ENCODE measurements at places on chromosomes 5 and 9.

- no peak for DNase-seq
Measured at GRCh38 chr5:132830436-132831094, at the start of gene SHROOM1. TSS of gene SHROOM1 (minus strand) at chr5:132830647. CDS start at chr5:132826140, 4,507 bp downstream.

GRCh38 chr9:137582286-137582860 lies 3.6 kb upstream of the DPH7 start:
- no peak for DNase-seq

- DNase-seq, result no peak
Measured at GRCh38 chr5:1910081-1910760, 27.5 kb upstream of the IRX4 start.

GRCh38 chr9:8734760-8735159 lies 935.2 kb upstream of the DMAC1 start:
- DNase-seq, result no peak

GRCh38 chr5:172133359-172134029 lies 54.5 kb downstream of the STK10 start:
- DNase-seq, result no peak

DNA sequence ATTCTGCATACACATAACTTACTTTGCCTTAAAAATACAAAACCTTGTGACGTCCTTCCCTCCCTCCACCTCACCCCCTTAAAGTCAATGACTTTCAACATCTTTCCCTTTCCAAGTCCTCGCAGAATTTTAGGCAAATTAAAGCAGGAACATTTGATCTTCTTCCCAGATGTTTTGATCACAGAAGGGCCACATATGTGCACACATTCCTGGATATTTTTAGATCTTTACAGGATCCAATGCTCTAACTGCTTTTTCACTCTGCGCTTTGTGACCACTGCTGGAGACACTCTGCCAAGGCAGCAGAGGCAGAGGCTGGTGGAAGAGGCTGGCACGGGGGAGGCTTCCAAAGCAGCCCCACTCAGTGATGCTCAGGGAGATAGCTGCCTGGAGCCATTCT lies 130.7 kb downstream of the SEC61B start:
- DNase-seq, result no peak

DNA sequence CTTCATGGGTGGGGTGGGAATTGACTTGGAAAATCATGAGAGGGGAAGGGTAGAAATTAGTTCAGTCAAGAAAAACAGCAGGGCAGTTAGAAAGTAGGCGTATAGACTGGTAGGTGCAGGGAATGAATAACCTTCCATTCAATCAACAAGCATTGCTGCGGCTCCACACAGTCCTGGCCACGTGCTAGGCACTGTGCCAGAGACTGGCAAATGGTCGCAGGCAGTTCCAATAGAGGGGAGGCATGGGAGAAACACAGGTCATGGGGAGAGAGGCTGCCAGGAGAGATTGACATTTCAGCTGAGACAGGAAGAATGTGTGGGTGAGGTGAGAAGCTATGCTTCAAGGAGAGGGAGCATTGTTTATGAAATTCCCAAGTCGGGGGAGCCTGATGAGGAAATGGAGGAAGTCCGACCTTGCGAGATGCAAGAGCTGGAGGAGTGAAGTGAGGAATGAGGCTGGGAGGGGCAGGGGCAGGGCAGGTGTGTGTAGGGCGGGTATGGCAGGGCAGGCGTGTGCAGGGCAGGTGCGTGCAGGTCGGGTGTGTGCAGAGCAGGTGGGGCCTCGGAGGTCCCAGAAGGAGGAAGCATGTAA lies 54.4 kb upstream of the PPARGC1B start:
- DNase-seq, result no peak

- DNase-seq, result no peak
Measured at GRCh38 chr5:109141222-109142200, 268.3 kb downstream of the PJA2 start.

DNA sequence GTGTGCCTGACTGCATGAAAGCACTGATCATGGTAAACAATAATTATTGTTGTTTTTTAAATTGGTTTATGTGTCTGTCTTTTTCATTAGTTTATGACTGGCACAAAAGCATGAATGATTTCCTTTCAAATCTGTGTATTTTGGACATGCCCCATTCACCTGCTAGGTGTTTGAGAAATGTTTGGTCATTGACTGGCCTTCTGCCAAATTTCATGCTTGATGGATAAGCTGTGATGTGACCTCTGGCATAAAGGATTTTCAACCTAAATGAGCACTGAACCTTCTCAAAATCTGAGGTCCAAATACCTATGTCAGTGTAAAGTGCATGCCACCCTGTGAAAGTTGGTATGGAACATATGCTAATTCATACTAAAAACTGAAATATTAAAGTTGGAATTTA lies 204.5 kb downstream of the BRINP1 start:
- DNase-seq, result no peak

GRCh38 chr9:16143947-16144890 lies 591.4 kb downstream of the CCDC171 start:
- DNase-seq, result no peak

GRCh38 chr5:31366941-31367340 lies 165.0 kb downstream of the DROSHA start:
- DNase-seq, result no peak

DNA sequence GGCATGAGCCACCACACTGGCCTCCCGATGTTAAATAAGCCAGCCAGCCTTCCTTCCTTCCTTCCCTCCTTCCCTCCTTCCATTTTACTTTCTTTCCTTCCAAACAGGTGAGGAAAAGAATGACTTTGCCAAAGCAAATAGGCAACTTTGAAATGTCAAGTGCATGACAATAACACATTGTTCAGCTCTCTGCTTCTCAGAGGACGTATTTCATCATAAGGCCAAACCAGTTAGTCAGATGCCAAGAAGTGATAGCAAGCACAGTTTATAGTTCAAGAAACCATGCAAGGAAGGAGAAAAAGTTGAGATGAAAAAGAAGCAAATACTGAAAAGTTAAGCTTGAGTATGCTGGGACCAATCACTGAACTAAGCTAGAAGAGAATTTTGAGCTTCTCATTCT lies 29.5 kb downstream of the POU4F3 start:
- no peak for DNase-seq

GRCh38 chr5:29114331-29114768 lies 2076.0 kb upstream of the CDH9 start:
- no peak for DNase-seq

GRCh38 chr5:76983468-76983867 lies 30.6 kb downstream of the CRHBP start:
- DNase-seq, result no peak

GRCh38 chr5:96752341-96753016 lies 55.3 kb downstream of the ERAP1 start:
- no peak for DNase-seq

GRCh38 chr9:99465231-99465907 lies 243.3 kb downstream of the SEC61B start:
- no peak for DNase-seq

DNA sequence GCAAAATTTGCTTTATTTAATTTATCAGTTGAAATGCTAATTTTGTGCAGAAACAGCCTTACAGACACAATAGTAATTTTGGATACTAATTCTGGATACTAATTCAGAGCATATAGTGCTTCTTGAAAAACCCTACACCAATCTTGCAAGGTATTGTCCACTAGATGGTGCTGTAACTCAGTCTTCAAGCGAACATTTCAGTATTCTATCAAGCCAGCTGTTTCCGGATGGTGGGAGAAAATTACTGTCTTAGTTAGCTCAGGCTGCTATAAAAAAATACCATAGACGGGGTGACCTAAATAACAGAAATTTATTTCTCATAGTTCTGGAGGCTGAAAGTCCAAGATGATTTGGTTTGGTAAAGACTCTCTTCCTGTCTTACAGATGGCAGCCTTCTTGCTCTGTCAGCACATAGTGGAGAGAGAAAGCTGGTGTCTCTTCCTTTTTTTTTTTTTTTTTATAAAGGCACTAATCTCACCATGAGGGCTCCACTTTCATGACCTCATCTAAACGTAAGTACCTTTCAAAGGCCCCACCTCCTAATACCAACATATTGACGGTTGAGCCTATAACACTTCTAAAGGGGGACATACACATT lies 1306.5 kb upstream of the CDH9 start:
- DNase-seq, result no peak

- no peak for DNase-seq
Measured at GRCh38 chr5:125134216-125135081, 388.0 kb upstream of the ZNF608 start.

DNA sequence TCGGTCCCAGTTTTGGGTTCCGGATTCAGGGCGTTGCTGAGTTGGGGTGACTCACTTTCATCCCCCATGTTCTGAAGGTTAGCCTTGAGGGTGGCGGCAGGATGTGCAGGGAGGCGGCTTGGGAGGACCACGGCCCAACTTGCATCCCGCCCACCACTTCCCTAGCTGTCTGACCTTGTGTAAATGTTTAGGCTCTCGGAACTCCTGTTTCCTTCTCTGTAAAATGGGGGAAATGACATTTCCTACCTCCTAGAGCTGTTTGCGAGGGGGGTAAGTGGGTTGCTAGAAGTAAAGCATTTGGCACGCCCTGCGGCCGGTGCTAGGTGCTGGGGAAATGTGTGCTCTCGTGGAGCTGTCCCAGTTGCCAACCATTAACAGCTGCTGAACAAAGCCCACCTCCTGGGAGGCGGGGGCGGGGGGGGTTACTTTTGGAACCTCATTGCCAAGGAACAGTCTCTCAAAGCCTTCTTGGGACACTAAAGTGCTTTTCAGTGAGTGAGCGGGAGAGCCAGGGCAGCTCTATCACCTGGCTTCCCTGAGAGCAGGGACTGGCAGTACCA lies 27.5 kb downstream of the PTGES2 start:
- DNase-seq, result no peak

DNA sequence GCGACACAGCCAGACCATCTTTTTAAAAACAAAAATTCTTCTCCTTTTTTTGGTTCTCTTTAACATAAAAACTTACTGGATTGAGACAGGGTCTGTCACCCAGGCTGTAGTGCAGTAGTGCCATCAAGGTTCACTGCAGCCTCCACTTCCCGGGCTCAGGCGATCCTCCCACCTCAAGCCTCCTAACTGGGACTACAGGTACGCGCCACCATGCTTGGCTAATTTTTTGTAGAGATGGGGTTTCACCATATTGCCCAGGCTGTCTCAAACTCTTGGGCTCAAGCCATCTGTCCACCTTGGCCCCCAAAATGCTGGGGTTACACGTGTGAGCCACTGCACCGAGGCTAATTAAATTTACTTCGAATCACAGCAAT lies 13.8 kb downstream of the HNRNPK start:
- no peak for DNase-seq

GRCh38 chr5:55582256-55582655 lies 47.5 kb upstream of the PLPP1 start:
- DNase-seq, result no peak

- no peak for DNase-seq
Measured at GRCh38 chr9:136231478-136232297, 13.9 kb downstream of the QSOX2 start.

- DNase-seq, result no peak
Measured at GRCh38 chr5:45750574-45750973, 54.4 kb upstream of the HCN1 start.

- DNase-seq, result no peak
Measured at GRCh38 chr5:169744336-169744735, 107.3 kb downstream of the DOCK2 start.

- DNase-seq, result no peak
Measured at GRCh38 chr9:23596913-23597634, 229.0 kb downstream of the ELAVL2 start.

GRCh38 chr5:154163327-154164248 lies 26.9 kb upstream of the GALNT10 start:
- no peak for DNase-seq

DNA sequence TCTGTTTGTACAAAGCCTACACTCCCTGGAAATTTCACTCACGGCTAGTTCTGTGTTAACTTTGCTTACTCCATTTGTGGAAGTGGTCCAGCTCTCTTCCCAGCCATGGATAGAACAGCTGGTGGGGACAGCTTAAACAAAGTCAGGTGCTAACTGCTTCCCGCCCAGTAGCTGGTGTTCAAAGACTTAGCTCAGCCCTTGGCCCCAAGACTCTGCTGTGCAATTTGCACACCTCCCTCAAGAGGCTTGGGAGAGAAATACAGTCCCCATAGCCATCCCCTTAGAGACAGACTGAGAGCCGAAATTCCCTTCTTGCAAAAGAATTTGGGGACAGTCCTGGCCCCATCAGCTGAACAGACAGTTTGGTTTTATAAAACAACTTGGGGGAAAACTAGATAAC lies 73.8 kb upstream of the RAI14 start:
- DNase-seq, result no peak

- no peak for DNase-seq
Measured at GRCh38 chr5:51539232-51539631, 156.0 kb downstream of the ISL1 start.

DNA sequence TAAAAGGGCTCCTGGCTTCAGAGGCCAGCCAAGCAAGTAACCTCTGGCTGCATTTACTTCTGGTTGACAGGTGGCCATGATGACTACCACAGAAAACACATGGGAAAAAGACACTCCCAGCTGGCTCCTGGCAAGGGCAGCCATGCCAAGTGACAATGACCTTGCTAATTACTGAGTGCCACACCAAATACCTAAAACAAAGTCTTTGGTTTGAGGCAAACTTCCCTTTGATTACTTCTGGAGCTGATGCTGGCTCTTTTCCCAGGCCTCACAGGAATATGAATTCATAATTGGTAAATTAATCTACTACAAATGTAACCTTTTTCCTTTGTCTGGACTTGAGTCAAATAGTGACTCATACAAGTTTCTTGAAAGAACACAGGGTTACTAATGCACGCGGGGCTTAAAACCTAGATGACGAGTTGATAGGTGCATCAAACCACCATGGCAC lies 61.0 kb downstream of the LPAR1 start:
- DNase-seq, result no peak

DNA sequence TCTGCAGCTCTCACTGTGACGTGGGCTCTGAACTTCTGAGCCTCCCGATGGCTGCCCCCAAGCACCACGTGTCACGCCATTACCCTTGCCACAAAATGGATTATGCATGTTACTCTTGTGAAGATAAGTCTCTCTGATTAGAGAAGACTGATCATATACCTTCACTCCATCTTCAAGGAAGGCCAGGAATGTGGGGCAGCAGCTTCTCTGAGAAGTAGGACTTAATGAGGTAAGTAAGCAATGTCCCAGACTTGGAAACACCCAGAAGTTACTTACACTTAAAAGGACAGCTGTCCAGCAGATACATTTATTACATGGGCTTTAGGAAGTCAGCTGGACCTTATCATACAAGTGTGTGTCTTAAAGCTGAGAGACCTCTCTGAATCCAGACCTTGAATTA lies 155.0 kb downstream of the FGF1 start:
- no peak for DNase-seq

GRCh38 chr5:126872561-126873354 lies 95.8 kb downstream of the LMNB1 start:
- no peak for DNase-seq

DNA sequence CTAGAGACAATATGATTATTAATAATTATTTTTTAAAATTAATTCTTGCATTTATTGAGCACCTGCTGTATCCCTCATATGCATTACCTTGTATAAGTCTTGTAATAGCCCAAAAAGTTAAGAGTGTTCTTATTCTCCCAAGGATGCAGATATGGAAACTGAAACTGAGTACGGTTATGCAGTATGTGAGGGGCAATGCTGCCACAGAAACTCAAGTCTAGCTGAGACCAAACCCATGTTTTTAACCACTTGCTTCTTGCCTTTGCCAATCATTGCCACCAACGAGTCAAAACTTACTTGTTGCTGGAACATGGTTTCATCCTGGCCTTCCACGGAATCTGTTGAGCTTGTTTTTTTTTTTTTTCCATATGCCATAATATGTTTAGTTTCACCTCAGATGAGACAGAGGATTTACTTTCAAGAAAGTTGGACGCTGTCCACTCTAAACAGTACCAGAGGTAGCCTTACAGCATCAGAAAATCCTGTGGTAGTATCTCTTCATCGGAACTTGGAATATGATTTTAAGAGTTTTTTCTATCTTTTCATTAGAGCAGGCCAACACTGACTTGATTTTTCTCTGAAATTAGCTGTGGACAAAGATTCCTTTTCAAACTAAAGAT lies 27.9 kb downstream of the DOCK8 start:
- no peak for DNase-seq

GRCh38 chr5:101783241-101784013 lies 512.7 kb downstream of the SLCO4C1 start:
- no peak for DNase-seq
